HTR-8/SVneo (cell line): ENCODE measurements at places on chromosomes 3 and 15.

GRCh38 chr3:29642393-29643033 is 361.6 kb downstream of the RBMS3 start:
- DNase-seq, result no peak

- DNase-seq, result no peak
Measured at GRCh38 chr3:193241716-193242115, 694 bp downstream of the PLAAT1 start.

DNA sequence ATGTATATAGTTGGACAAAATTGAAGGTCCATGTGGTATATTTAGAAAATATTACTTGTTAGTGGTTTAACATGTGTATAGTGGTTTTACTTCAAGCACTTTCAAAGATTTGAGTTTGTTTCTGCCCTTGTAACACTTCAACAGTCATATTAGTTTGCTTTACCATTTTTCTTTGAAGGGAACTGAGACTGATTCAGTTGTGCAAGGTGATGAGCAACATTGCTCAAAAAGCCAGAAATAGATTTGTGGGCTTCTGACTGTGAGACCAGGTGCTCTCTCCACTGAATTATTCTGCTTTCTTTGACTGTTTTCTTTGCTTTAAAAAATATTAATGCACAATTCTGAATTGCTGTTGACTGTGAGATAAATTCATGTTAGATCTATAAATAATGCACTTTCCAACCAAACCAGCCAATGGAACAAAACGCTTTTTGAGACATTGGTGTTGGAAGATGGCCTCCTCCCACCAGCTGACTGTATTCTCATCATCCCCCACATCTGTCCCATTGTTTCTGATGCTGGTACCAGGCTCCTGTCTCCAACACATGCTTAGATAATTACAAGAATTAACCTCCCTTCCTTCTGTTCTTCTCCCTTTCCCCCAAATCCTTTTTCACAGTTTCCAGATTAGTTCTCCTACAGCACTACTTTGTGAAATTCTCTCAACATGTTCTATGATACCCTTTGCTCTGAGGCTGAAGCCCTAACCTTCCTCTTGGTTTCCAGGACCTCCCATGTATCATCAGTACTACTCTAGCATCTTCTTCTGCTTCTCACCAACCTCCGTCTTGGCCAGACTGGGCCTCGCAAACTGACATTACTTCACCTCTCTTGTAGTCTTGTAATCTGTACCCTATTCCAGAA is 27.9 kb downstream of the PLCL2 start:
- no peak for DNase-seq

DNA sequence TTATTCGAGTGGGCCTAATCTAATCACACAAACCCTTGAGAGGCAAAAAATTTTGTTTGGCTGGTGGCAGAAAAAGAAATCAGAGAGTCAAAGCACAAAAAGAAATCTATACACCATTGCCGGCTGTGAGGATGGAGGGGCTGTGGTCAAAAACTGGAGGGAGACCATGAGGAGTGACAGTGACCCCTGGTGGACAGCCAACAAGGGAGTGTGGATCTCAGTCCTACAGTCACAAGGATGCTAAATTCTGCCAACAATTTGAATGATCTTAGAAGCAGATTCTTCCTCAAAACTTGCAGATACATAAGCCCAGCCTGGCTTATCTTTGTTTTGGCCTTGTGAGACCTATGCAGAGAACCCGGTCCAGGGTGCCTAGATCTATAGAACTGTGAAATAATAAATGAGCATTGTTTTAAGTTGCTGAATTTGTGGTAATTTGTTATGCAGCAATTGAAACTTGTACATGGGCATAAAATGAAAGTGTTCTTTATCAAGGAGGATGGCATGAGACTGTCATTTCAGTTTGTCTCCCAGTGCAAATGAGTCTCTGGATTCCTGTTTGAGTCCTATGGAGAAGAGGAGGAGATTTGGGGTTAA is 103.0 kb upstream of the ARHGEF26 start:
- peak; percentile 5 for DNase-seq

DNA sequence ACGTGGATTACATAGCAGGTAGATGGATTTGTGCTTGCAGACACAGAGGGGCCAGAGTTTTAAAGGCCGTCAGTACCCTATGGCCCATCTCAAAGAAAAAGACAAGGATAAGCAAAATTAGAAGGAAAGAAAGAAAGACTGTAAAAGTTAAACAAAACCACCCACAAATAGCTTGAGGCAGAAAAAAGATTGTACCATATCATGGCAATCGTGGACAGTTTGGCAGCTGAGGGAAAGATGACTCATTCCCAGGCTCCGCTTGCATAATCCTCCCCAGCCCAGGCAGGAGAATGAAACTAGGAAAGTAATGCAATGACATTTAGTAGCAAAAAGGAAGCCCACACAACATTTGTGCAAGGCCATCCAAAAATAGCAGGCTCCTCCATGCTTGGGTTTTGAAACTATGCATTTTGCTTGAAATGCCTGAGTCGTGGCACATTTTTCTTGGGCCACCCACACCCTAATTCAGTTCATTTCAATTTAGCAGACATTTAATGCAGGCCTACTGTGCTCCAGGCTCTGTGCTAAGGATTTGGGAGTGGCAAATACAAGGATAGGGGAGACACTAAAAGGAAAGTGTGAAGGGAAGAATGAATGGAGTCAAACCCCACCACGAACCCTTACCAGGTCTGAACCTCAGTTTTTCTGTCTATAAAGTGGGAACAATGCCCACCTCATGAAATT is 40.9 kb upstream of the SMAD3 start:
- DNase-seq, result peak; percentile 81

DNA sequence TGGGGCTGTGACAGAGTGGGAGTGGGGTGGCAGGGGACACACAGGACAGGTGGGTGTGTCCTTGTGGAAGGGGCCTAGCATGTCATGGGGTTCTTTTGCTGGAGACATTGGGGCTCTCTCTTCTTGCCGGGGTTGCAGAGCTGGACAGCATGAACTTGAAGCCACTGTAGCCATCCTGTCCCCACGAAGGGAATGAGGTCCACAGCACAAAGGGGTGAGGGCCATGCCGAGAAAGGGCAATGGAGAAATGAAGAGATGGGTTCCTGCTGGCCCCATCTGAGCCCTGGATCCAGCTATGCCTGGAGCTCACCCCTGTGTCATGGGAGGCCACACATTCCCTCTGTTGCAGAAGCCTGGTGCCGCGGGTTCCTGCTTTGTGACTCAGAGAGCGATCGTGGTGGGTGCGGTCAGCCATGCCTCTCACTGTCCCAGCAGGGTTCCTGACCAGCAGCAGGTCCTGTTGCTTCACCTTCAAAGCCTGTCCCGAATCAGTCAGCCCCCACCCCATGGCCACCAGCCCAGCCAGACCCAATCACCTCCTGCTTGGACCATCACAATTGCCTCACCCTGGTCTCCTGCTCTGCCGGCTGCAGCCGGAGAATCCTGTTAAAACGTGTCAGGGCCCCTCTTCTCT is 50.0 kb downstream of the DNAJB8 start:
- DNase-seq, result peak; percentile 79

DNA sequence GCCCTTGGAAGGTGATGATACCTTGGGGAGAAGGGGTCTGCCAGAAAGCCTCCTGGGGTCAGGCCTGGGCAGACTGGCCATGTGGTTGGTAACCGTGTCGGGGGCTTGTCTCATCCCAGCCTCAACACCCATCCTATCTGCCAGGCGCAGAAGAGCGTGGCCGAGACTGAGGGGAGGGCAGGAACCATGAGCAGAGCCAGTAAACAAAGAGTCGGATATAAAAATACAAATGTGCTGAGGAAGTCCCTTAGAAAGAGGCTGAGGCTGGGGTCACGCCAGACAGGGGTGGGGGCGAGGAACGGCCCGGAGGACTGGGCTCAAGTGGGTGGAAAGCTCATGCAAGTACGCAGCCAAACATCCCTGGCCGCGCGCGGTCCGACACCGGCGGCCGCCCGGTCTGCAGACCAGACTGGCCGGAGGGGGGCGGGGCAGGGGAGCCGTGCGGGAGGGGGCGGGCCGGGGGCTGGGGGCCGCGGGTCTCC is 1.9 kb downstream of the CAMK2N2 start:
- no peak for DNase-seq

- no peak for DNase-seq
Measured at GRCh38 chr15:25671132-25671531, 192.0 kb downstream of the ATP10A start.

GRCh38 chr3:4340411-4341335 is 37.5 kb downstream of the SETMAR start:
- DNase-seq, result no peak

GRCh38 chr15:89893027-89893426 is 767 bp downstream of the AP3S2 start:
- no peak for DNase-seq

- DNase-seq, result peak; percentile 63
Measured at GRCh38 chr3:113783463-113783862, 36.6 kb downstream of the ATP6V1A start.

GRCh38 chr3:167843481-167843880 is 108.0 kb downstream of the SERPINI1 start:
- no peak for DNase-seq

- no peak for DNase-seq
Measured at GRCh38 chr3:96465521-96465920, 348.9 kb upstream of the EPHA6 start.

GRCh38 chr3:136270179-136270578 is 20.0 kb downstream of the PCCB start:
- no peak for DNase-seq

DNA sequence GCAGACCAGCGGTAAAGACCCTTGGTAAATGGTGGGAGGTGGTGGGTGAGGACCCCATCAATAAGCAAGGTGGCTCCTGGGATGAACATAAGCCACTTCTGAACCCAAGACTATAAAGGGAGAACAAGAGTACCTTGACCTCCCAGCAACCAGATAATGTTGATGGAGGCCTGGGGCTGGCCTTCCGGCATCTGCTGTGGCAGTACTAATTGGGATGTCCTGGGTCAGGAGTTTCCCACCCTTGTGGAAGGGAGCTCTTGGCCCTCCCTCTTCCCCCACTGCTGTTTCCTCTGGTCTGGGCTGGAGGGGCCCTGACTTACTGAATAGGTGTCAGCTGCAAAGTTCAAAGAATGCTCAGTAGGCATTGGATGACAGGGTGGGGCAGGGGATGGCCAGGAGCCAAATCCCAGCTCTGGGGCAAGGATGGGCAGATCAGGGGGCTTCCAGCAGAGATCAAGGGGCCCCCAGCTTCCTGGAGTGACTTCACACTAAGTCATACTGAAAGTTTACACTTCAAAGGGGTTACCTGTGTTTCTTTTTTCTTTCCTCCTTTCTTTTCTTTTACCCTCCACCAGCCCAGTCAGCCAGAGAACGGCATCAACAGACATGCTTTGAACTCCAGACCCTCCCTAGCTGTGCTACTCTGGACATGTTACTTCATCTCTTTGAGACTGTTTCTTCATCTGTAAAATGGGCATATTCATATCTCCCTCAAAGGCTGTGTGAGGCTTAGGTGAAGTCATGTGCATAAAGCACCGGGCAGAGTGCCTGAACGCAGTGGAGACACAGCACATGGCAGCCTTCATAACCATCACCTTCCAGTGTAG is 1.5 kb downstream of the RBP1 start:
- DNase-seq, result no peak

GRCh38 chr15:56910801-56911200 is 7.6 kb upstream of the TCF12 start:
- DNase-seq, result no peak

- no peak for DNase-seq
Measured at GRCh38 chr15:25795712-25796111, 67.4 kb downstream of the ATP10A start.

- no peak for DNase-seq
Measured at GRCh38 chr3:15206662-15207576, 873 bp downstream of the CAPN7 start.

GRCh38 chr15:58761010-58761388 is 10.1 kb upstream of the MINDY2 start:
- no peak for DNase-seq

GRCh38 chr15:77371850-77372563 is 47.9 kb downstream of the PEAK1 start:
- DNase-seq, result no peak

GRCh38 chr15:34799149-34800101 is 4.1 kb upstream of the ACTC1 start:
- DNase-seq, result no peak

- DNase-seq, result no peak
Measured at GRCh38 chr3:55452886-55453285, 34.2 kb downstream of the WNT5A start.

- no peak for DNase-seq
Measured at GRCh38 chr3:114294940-114295480, 1.2 kb downstream of the TIGIT start.

DNA sequence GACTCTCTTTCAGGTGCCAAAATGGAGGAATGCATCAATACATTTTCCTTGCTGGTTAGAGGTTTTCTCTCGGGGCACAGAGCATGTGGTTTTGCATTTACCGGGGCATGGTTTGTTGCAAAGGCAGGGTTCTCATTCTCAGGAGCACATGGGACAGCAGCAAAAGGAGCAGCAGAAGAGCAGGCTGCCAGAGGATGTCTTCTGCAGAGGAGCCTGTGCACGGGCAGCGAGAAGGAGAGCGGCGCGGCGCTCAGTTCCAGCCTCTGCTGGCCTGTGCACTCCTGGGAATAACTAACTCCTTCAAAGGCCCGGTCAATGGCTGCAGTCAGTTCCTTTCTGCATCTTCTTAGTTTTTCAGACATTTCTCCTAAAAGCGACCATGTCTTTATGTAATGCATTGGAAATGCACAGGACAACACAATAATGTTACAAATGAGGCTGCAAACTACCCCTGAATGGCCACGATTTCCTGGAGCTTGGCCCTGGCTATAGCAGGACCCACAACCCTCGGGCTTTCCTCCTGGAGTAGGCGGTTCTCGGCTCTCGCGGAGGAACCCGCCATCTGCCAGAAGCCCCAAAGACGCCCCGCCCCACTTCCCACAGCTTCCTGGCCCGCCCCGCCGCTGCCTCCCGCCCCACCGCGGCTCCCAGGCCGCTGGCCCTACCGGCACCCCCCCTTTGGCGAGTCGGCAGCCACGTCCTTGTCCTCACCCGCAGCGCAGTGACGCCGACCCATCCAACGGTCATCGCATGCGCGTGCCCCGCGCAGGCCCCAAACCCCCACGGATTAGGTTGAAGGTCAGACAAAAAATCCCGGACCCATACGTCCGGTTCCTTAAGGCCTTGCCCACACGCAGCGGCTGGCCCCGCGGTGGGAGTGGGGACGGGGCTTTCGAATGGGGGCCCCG is at the start of gene C3orf62:
C3orf62 (minus strand) TSS at position 758 of the 908 bp plus-strand sequence; CDS start at position 398, 360 bp downstream.
- DNase-seq, result peak; percentile 37

- DNase-seq, result no peak
Measured at GRCh38 chr3:13028010-13028821, 45.0 kb downstream of the IQSEC1 start.
